Smooth muscle cell of bladder (primary cell): ENCODE measurements at places on chromosomes 7 and 10. TPM values are rescaled to one million over a fixed set of nuclear protein-coding genes. Genes with fewer than 3 reads are reported as not detected.

DNMBP gene
- 11.8 and 14.7 TPM in 2 replicates for total RNA-seq

FGFBP3 gene
- 0.28 TPM in 2 replicates for total RNA-seq

ASZ1 gene
- total RNA-seq: not detected in 2 replicates

CPN1 gene
- not detected in 2 replicates for total RNA-seq

IGF2BP3 gene
- 8.4 and 12.8 TPM in 2 replicates for total RNA-seq

TRIM8 gene
- 50.2 and 62.6 TPM in 2 replicates for total RNA-seq
